ENCODE measurements at places on chromosomes 2 and 18. TPM values are rescaled to one million over a fixed set of nuclear protein-coding genes. Genes with fewer than 3 reads are reported as not detected.

The UGT1A5 gene
- total RNA-seq = not detected

The OSBPL6 gene
- total RNA-seq = 2.1 TPM

The LRP1B gene
- total RNA-seq = under 0.01 TPM

The KIF1A gene
- total RNA-seq = not detected

The POTEI gene
- not detected for total RNA-seq

The SPAST gene
- 22.6 TPM for total RNA-seq

The B3GNT7 gene
- total RNA-seq = 0.17 TPM

The MALT1 gene
- total RNA-seq = 18.0 TPM

The CLEC4F gene
- total RNA-seq = not detected

The L3MBTL4 gene
- 1.3 TPM for total RNA-seq

The BOK gene
- 42.4 TPM for total RNA-seq

The TMEM163 gene
- total RNA-seq = not detected

The APCDD1 gene
- 17.3 TPM for total RNA-seq

The FTCDNL1 gene
- 3.6 TPM for total RNA-seq

The COLEC12 gene
- total RNA-seq = 60.6 TPM

The PLEKHH2 gene
- total RNA-seq = 14.0 TPM

The KIAA2012 gene
- total RNA-seq = under 0.01 TPM

The SNTG2 gene
- not detected for total RNA-seq

The SEPTIN2 gene
- total RNA-seq = 403 TPM

The DCDC2C gene
- not detected for total RNA-seq

The GTF3C2 gene
- 19.2 TPM for total RNA-seq

The RPE gene
- total RNA-seq = 81.3 TPM

The E2F6 gene
- 10.2 TPM for total RNA-seq

The MATN3 gene
- total RNA-seq = 2.3 TPM

The LYG2 gene
- not detected for total RNA-seq

The MROH2A gene
- not detected for total RNA-seq

The TUBA4A gene
- total RNA-seq = 7.7 TPM

The ZBTB7C gene
- total RNA-seq = 0.33 TPM

The RAB27B gene
- total RNA-seq = 0.77 TPM

The WNT10A gene
- not detected for total RNA-seq

The TUBA3E gene
- not detected for total RNA-seq

The EVX2 gene
- total RNA-seq = not detected

The HADHA gene
- 144 TPM for total RNA-seq

The NDUFS1 gene
- total RNA-seq = 81.2 TPM

The GPR35 gene
- total RNA-seq = 1.2 TPM

The TMEM182 gene
- 3.9 TPM for total RNA-seq

The KCNG2 gene
- 6.4 TPM for total RNA-seq

Measured in fibroblast of lung (primary cell).